ENCODE measurements at places on chromosomes 16 and 17.

GRCh38 chr16:75244225-75244809, 7.1 kb downstream of the BCAR1 start:
- DNase-seq = no peak

- DNase-seq = peak; percentile 66
These were observed 70.8 kb downstream of the ABR start for GRCh38 chr17:1108765-1109605.

GRCh38 chr17:27296428-27296979, 2.6 kb downstream of the WSB1 start:
- no peak for DNase-seq

GRCh38 chr17:732902-733720, 715 bp downstream of the TLCD3A start:
- DNase-seq = peak; percentile 42

GRCh38 chr16:90008708-90009145, 10.5 kb downstream of the DBNDD1 start:
- DNase-seq = no peak

DNA sequence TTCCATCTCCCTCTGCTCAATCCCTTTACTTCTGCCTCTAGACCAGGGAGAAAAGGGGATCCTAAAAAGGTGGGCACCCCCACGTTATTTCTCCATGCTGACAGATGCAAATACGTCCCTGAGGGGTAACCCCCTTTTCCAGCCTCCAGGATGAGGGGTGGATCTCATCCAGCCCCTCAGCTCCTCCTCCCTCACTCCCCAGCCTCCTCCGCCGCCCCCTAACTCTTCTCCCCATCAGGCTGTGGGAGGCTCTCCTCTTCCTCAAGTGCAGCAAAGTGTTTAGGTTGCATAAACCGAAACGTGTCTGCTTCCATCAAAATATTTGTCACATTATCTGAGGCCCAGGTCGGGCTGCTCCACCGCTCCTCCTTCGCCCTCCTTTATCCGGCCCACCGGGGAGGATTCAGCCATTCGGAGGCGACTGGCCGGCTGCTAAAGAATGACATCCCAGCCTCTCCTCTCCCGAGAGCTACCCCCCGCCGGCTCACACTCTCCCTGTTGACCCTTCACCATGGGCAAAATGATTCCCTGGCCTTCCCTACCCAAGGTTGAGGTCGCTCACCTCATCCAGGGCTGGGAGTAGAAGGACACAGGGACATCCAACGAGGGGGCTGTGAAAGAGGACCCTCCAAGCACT, 1.2 kb upstream of the C1QL1 start:
- no peak for DNase-seq

- no peak for DNase-seq
These were observed 32.1 kb upstream of the FBXW10B start for GRCh38 chr17:15651583-15652110.

- DNase-seq = no peak
These were observed 2.7 kb downstream of the FBXO31 start for GRCh38 chr16:87380881-87381280.

- DNase-seq = no peak
These were observed 4.0 kb downstream of the DOC2A start for GRCh38 chr16:30006659-30007377.

GRCh38 chr17:77807746-77808441, 150.6 kb upstream of the TNRC6C start:
- DNase-seq = no peak

- DNase-seq = no peak
These were observed 5.8 kb downstream of the NEUROD2 start for GRCh38 chr17:39601758-39602532.

GRCh38 chr17:55320594-55321426, 56.0 kb downstream of the HLF start:
- DNase-seq = no peak

GRCh38 chr17:61467416-61468262, 15.4 kb downstream of the TBX4 start:
- DNase-seq = no peak

DNA sequence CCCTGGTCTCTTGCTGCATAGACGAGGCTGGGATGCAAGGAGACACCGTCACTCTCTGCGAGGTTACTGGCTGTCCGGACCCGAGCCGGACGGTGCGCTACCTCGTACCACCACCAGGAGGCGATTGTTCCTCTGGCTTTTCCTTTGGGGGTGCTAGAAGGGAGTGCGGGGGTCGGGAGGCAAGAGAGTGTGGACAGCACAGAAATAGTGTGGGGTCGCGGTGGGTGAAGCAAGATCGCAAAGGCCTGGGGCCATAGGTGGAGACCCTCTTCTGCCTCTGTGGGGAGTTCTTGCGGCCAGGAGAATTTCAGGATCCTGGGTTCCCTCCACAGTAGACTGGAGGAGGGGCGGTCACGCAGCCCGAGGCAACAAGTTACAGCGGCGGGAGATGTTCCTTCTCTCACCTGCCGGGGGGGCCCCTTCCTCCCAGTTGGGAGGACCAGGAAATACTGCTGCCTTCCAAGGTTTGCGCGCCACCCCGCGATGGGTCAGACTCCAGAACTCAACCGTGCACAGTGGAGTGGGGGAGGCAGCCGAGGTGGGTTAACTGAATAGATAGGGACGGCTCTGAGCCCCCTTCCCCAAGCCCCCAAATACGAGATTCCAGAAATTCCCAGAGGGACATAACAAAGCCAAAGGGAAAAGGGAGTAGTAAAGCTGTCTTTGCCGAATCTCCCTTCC, 6.9 kb downstream of the PHOSPHO1 start:
- DNase-seq = peak; percentile 61

DNA sequence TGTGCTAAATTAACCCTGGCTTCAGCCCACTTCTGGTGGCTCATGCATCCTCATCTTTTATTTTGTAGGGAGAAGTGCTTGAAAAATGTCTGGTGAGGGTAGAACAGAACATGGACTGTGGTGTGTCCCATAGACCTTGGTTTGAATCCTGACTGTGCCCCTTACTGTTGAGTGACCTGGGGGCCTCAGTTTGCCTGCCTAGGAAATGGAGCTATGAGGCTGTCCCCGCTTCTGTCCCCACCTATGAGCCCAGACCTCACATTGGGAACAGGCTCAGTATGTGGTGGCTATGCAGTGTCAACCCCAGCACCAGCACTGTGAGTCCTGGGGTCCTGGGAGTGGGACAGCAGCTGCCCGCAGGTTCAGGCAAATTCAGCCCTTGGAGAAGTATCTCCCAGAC, 186.3 kb upstream of the GSE1 start:
- DNase-seq = no peak

GRCh38 chr17:3968886-3969524, 4.8 kb upstream of the ATP2A3 start:
- DNase-seq = no peak

DNA sequence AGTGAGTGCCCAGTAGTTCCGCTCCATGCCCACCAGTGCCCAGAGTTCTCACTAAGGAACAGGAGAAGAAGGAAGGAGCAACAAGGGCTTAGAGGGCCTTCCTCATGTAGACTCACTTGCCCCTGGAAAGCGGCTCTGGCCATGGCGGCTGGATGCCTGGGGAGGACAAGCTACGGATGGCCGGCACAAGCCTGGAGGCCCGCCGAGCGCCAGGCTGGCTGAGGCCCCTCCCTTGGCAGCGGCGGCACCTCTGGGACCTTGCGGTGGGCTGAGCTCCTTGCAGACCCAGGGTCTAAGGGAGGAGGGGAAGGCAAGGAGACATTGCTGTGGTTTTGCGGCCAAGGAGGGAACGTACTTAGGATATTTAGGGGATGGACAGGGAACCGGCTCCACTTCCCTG, 160.1 kb downstream of the SALL1 start:
- DNase-seq = no peak

DNA sequence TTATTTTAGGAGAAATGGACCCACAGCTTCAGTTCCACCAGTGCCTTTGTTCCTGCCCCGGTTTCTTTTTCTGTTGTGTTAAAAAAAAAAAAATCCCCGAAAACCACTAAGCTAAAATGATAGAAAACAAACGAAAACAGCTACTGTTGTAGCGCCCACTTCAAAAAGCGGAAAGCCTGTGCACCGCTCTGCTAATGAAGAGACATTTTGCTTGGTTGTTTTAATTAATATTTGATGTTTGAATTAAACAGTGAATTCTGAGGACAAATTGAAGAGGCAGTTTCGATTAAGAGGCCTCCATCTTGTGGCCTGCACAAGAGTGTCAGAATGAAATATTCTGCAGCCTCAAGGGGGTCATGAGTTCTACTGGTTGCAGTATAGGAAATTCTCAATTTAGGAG, 186.7 kb downstream of the RPTOR start:
- DNase-seq = no peak

- DNase-seq = no peak
These were observed 2.9 kb downstream of the SPATA32 start for GRCh38 chr17:45258981-45259380.

GRCh38 chr17:62059414-62059813, 5.7 kb downstream of the MED13 start:
- no peak for DNase-seq

DNA sequence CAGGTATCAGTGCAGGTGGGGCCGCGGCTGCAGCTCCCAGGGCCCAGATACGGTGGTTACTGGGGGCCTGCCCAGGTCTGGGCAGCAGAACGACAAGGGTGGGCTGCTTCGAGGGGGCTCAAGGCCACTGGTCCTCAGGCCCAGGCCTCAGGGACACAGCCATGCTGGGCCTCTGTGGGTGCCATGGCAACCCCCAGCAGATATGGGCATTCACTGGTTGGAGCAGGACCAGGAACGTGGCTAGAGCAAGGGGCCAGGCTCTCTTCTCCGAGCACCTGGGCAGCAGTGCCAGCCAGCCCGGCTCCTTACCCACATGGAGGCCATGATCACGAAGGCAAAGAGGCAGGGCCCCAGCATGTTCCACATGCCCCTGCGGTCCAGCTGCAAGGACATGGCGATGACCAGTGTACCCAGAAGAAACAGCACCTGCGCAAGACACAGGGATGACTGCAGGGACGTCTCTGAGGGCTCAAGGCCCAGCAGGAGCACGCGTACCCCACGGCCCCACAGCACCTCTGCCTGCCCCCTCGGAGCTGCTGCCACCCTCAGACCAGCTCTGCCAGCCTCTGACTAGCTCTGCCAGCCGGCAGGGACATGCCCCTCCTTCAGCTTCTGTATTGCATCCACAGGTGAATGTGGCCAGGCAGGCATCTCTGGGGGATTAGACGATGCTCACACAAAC, 2.1 kb upstream of the MRPL28 start:
- DNase-seq = no peak

- no peak for DNase-seq
These were observed 11.8 kb upstream of the CLTC start for GRCh38 chr17:59607817-59608403.

DNA sequence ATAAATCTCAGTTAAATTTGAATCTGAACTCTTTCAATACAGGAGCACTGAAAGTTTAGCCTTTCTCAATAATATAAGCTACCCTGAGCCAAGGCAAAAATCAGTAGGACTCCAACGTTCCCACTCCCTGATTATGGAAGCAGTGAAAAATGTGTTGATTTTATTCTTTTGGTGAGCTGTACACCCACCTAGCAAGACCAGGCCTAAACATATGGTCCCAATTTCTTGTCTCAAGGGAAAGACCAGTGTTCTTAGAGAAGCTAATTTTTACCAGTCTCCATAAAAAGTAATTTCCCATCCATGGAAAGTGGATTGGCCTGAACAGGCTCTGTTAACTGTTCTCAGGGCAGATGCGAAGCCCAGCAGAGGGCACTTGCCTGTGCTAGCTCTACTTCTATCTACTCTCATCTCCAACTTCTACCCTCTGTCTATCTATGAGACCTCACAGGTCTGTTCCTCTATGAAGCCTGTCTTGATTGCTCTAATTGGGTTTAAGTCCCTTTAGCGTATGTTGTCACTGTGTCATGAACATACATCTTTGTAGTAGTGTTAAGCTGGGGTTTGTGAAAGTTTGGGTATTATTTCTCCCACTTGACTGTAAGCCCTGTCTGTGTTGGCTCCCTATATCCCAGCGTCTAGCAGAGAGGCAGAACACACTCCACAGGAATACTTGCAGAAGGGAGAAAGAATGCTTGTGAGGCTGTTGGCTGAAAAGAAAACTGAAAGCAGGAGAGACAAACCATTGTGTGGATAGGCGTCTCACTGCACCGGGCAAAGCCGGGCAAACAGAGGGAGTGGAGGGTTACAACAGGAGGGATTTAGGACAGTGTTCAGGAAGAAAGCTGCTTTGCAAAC, 167.1 kb upstream of the MAF start:
- no peak for DNase-seq

GRCh38 chr16:10877472-10877946, 507 bp downstream of the CIITA start:
- no peak for DNase-seq

GRCh38 chr17:70040336-70040735, 34.7 kb upstream of the KCNJ16 start:
- DNase-seq = no peak

GRCh38 chr17:65123757-65124675, 13.2 kb upstream of the RGS9 start:
- no peak for DNase-seq

DNA sequence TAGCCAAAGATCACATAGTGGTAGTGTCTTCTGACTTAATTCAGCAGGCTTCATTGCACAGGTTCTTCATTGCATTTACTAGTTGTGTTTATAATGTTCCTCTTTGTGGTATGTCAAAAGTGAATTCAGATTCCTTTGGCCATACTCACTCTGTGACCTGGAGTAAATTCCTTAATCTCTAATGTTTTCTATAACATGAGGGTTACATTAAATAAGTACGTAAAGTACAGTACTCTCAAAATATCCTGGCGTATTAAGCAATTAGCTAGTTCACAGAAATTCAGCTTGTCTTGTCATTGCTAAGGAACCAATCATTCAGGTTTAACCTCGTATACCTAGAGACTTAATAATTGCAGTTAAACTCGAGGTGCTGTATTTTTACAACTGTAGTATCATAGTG, 4.2 kb downstream of the RPS6KB1 start:
- DNase-seq = no peak

DNA sequence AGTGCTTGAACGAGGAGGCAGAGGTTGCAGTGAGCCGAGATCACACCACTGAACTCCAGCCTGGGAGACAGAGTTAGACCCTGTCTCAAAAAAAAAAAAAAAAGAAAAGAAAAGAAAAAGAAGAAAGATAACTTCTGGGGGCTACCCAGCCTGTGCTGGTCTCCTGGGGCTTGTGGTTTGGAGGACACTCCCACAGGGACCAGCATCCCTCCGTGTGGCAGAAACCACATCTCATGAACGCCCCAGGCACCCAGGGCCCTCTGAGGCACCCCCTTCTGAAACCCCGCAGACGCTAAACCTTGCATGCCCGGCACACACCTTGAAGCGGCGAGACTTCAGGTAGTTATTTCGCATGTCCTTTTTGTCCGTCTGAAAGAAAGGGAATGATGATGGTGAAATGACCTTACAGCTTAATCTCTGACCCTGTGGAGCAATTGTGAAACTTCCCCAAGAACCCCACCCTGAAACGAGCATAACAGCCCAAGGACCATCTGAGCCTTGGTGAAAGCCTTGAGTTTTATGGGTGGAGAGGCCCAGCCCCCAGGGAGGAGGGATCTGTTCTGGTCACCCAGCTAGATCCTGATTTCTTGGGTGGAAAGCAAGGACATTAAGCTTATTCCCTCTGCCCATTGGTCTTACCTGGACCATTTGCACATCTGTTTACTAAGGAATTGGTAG, 55.0 kb downstream of the CNGB1 start:
- no peak for DNase-seq

GRCh38 chr16:68873635-68874471, 30.5 kb downstream of the TANGO6 start:
- no peak for DNase-seq
